Stimulated activated CD8-positive, alpha-beta memory T cell treated with anti-CD3 and anti-CD28 coated beads, Interleukin-7, amount 100 ng/mL, for 1 hour (primary cell): ENCODE measurements at places on chromosomes 1 and 21.

GRCh38 chr1:179034720-179035119 lies 9.0 kb downstream of the FAM20B start:
- no peak for DNase-seq

DNA sequence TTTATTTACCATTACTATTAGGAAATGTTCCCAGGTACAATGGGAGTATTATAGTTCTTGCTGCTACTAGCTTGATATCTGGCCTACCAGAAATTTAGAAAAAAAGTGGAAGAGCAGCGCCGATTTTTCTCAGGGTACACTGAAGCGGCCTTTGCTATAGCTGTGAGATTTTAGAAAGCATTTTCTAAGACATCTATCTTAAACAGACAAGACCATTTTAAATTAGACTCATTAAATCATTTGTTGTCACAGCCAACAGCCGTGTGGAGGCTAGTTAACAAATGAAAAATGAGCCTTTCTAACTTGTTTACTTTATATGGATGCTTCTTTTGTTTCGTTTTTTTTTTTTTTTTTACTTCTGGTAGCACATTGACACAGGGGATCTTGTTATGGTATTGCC lies 183.2 kb upstream of the ZRANB2 start:
- DNase-seq = no peak

- no peak for DNase-seq
Measured at GRCh38 chr21:15695241-15695640, 34.5 kb upstream of the USP25 start.

DNA sequence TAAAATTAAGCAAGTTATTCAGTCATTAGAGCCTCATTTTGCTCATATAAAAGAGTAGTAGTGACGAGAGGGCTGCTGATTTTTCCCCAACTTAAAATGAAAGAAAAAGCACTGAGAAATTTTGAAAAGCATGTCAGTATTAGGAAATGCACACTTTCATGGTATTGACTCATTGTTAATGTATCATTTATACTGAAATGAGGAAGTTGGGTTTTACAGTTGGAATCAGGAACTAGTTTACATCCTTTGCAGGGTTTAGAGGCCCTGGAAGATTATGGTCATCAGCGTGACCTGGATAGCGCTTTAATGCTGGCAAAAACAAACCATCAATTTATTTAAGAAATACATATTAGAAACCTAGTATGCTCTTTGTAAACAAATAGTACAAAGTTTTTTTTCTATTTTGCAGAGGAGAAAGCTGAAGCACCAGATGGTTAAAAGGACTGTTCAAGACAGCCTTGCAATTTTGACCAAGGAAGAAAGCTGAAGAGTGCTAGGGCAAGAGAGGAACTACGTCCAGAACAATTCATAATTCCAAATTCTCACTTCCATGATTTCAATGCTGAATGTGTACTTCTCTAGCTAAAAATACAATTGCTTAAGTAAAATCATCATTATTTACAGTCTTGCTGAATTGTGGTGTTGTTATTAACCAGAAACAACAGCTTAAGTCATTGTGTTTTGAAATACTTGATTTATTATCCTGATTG lies 94.8 kb upstream of the SGIP1 start:
- DNase-seq = no peak

- DNase-seq = no peak
Measured at GRCh38 chr1:201100169-201100930, 11.9 kb downstream of the CACNA1S start.

DNA sequence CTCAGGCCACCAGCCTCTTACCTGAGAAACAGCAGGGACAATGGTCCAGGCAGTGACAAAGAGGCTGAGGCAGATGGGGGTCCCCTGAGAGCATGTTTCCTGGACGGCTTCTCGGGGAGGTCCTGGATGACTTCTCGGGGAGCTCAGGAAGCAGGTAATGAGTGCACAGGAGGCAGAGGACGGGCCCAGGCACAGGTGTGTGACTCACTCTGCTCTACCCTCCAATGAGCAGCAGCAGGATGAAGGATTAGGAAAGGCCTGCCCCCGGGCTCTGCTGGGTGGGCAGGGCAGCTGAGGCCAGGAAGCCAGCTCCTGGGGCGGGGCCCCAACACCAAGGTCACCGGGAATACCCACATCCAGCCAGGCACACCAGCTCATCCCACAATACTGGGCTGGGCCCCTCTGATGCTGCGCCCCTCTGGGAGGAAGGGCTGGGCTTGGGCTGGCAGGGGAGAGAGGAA lies 17.2 kb upstream of the PTAFR start:
- no peak for DNase-seq

DNA sequence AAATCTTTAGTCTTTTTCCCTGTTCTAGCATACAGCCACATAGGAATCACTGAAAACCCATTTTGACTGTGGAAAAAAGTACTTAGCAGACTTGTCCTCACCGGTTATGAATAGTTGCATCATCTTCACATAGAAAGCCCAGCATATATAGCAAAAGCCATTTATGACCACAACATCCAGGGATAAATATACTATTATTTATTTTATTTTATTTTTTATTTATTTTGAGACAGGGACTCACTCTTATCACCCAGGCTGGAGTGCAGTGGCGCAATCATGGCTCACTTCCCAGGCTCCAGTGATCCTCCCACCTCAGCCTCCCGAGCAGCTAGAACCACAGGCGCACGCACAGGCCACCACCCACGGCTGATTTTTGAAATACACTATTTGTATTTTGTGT lies 175.3 kb downstream of the GALNT2 start:
- DNase-seq = no peak

DNA sequence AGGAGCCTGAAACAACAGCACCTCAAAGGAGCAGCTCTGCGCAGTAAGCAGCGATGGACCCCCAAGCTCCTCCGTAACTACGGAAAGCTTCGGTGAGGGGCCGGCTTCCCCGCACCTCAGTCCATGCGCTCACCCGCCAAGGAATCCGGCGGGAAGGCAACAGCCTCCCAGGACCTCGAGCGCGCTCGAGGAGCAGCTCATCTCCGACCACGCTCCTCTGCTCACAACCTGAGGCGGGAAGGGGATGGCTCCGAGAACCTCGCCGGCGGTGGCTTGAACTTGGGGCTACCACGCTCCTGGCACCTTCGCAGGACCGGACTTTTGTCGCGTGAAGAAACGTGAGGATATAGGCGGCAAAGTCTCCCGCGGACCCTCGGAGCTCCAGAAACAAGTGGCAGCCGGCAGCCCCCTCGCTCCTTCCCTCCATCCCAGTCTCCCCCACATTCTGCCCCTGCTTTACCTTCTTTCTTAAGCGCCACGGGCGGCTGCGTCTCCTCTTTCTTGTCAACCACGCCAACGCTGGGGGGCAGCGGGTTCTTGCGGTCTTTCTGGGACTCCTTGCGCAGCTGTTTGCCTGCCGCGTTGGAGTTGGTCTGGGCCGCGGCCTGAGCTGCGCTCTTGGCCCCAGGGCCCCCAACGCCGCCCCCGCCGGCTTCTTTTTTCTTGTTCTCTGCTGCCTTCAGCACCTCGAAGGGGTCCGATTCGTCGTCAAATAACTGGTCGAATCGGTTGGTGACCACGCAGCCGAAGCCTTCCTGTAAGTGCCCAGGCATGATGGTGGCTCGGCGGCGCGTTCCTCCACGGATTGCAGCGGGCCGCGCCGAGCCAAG lies 459 bp downstream of the SERBP1 start:
- DNase-seq = no peak

DNA sequence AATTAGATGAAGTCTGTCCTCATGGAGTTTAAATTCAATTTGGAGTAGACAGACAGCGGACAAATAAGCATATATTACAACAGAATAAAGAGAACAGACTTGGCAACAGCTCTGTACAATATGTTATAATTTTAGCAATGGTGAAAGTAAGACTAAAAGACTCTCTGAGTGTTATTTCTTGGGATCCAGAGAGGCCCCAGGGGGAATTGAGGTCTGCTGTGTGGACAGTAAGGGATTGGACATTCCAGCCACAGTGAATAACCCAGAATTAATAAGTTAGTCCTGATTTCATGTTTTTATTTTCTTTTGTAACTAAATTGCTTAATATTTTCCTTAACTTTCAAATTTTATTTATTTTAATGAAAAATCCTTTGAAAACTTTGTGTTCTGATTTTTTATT lies 101.7 kb downstream of the PATJ start:
- no peak for DNase-seq

DNA sequence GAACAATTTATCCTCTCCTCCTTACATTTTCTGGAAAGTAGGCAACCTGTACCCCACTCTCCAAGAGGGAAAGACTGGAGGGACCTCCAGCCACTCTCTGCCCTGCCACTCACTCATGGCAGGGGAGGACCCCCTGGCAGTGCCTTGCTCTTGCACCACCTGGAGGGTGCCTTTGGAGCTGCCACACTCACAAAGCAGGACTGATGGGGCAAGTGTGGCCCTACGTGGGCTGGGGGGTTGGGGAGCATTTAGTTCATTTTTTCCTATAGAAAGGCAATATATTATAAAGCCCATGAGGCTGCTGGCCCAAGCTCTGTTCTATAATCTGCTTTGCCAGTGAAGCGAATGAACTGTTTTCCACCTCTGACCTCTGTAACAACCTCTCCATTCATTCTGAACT lies 50.3 kb downstream of the GPR161 start:
- no peak for DNase-seq

DNA sequence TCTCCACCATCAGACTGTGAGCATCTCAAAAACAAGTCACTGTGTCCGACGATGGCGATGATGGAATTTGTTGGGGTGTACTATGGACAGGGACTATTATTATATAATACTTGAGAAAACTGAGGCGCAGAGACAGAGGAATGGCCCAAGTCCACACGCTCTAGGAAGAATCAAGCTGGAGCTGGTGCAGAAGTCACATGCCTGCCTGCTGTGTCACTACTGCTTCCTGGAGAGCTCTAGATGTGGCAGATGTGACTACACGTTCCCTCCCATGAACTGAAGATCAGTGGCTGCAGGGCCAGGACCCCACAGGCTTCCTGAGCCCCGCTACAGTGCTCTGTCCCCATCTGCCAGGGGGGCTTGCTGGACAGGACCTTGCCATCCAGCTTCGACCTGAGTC lies 56.9 kb downstream of the TRABD2B start:
- no peak for DNase-seq

DNA sequence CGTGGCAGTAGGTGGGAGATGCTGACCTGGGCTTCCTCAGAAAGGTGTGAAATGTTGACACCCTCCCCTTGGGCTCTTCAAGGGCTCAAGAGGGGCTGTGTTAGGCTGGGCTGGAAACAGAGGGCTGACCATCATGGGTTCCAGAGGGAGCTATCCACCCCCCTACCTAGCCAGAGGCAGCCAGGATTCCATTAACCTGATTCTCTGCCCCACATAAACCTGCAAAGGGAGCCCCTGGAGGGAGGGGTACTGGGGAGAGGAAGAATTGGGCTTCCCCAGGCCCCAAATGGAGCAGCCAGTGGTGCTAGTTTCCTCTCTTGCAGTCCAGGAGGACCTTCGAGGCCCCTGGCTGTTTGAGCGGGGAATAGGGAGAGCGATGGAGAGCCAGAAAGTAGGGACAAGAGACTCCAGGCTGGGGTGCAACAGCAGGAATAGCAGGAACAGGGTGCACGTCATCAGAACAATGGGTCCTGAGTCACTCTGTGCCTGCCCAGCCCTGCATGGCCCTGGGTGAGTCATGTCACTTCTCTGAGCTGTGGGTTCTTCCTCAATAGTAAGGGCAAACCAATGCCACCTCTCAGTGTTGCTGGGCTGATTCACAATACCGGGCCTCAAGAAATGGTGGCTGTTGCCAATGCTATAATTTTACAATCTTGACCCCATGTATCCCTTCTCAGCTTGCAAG lies 121.2 kb downstream of the EPHB2 start:
- DNase-seq = no peak
